ENCODE measurements at places on chromosomes 2 and 18. TPM values are rescaled to one million over a fixed set of nuclear protein-coding genes. Genes with fewer than 3 reads are reported as not detected.
A peak's percentile ranks its signal among the peaks of the same experiment; 100 is the strongest.

Gene APLF
- total RNA-seq = 6.4 TPM

Gene IL36A
- total RNA-seq = not detected

GRCh38 chr2:3073041-3073595, 304.5 kb downstream of the EIPR1 start:
- DNase-seq = no peak

- DNase-seq = peak; percentile 37
These were observed 56.7 kb downstream of the SDC1 start for GRCh38 chr2:20168048-20168726.

DNA sequence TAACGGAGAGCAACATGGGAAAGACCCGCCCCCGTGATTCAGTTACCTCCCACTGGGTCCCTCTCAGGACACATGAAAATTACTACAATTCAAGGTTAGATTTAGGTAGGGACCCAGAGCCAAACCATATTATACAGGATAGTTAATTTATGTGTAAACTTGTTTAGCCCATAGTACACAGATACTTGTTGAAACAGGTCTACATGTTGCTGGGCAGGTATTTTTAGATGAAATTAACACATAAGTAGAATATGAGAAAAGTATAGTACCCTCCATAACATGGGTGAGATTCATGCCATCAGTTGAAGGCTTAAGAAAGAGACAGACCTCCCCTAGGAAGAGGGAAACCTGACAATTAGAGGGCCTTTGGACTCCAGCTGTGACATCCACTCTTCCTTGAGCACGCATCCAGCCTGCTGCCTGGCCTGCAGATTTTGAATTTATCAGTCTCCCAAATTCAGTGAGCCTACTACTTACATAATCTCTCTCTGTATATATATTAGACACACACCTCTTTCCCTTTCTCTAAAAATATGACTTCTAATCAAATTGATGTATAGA, 463.5 kb upstream of the NETO1 start:
- no peak for DNase-seq

All from fibroblast of villous mesenchyme (primary cell).